CD4-positive, alpha-beta T cell treated with Interleukin-4 for 1 hour (primary cell): ENCODE measurements at places on chromosomes 1 and 21.
A peak's percentile ranks its signal among the peaks of the same experiment; 100 is the strongest.

DNA sequence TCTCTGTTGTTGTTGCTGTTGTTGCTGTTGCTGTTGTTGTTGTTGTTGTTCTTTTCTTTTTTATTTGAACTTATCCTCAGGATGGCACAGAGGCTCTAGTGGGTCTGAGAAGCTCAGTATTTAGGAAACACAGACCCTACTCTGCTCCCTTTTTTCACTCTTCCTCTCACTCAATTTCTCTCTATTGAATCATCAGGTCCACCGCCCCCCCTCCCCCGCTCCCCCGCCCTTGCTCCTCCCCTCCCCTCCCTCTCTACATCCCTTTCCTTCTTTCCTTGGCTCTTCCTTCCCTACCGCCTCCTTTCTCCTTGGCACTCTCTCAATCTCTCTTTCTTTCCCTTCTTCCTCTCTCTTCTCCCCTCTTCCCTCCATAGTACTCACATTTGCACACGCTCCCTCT, 218.5 kb upstream of the ZC3H12A start:
- DNase-seq, result no peak

GRCh38 chr1:1779691-1780597, 1.7 kb upstream of the NADK start:
- DNase-seq, result peak; percentile 78

DNA sequence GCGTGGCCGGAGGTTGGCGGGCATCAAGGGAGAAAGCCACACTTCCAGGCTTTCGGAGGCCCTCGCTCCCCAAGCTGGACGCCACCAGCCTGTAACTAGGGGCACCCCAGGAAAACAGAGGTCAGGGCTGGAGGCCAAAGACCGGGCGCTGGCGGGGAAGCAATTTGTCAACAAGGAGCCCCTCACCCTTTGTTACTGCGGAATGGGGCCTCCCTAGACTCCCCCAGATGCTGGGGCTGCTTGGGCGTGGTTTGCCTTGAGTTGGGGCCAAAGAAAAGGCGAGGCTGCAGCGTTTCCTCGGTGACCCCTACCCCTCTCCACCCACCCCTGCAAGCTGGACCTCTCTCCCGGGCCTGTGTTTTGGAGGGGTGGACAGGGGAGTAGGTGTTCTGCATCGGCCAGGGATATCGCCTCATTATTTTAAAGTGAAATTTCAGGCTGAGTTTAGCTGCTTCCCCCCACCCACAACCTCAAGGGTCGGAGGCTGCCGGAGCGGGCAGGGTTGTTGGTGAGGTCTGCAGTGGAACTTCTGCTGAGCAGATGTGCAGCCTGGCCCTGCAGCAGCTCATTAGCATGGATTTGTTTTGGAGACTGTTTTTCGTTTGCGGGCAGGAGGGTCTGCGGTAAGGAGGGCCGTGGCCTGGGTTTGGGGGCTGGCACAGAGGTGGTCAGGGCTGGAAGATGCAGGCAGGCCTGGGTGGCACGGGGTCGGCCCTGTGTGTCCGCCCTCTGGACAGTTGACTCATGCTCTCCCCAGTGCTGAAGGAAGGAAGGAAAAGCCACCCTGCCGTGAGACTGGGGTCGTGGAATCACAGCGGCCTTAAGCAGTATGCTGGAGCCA, 1.5 kb downstream of the NBL1 start:
- no peak for DNase-seq

DNA sequence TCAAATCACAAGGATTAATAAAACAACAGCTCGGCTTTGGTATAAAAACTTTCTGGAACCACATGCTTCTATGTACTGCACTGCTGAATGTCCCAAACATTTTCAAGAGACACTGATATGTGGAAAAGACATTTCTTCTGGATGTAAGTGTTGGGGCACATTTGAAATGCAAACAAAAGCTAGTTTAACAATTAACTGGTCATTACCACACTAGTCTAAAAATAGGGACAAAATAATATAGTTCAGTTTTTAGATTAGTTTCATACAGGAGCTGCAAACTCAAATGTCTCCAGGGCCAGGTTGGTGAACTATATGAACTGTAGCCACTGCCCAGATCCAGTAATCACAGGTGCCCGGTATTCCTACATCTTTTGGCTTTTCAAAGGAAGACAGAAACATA, 3.2 kb downstream of the IL23R start:
- no peak for DNase-seq

GRCh38 chr21:28687586-28687985, 305.1 kb downstream of the LTN1 start:
- no peak for DNase-seq

DNA sequence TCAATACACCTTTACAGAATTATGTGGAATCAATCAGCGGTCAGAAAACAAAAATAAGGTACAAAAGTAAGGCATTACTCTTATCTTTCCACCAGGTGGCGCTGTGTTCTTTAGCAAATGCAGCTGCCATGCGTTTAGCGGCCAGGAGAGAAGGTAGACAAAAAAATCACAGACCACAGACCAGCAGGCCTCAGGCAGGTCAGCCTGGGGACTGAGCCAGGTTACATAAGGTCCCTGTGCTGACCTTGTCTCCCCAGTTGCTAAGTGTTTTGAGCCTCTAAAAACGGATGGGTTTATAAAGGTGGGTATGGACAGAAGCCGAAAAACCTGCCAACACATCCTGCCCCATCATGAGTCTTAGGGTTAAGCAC, 2.8 kb downstream of the RGS16 start:
- DNase-seq, result peak; percentile 83

DNA sequence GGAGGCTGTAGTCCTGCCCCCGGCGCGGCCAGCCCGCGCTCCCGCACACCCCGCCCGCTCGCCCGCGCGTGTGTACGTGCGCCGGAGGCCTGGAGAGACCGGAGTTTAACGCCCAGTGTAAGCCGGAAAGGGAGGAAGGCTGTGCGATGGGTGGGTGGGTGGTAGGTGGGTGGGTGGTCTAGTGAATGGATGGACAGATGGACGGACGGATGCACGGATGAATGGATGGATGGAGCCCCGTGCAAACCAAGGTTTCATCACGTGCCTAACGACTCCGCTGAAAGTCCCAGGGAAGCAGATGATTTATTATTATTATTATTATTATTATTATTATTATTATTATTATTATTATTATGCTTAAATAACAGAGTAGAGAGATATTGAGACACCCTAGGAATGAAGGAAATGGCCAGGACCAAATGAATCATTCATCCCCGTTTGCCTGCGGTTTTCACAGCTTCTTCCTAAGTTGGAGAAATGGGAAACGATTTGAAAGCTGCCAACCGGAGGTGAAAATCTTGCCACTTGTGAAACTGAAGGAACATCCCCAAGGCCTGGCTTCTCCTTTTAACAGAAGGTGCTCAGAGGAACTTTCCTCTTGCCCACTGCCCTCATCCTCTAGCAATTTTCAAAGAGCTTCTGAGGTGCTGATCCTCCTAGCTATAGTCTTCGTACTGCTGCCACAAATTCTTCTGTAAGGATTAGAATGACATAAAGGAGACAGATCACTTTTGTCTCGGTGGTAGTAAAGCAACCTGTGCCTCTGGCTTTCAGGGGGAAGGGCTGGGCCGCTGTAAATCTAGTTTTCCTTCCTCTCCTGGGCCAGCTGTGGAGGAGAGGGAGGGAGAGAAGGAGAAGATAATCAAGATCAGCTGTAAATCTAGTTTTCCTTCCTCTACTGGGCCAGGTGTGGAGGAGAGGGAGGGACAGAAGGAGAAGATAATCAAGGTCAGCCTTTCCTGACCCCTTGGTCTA, 648 bp upstream of the RGS7 start:
- DNase-seq, result no peak

- peak; percentile 65 for DNase-seq
Measured at GRCh38 chr1:18951416-18951815, 5.1 kb downstream of the IFFO2 start.

- DNase-seq, result no peak
Measured at GRCh38 chr1:89865498-89866382, 44.9 kb downstream of the LRRC8D start.

DNA sequence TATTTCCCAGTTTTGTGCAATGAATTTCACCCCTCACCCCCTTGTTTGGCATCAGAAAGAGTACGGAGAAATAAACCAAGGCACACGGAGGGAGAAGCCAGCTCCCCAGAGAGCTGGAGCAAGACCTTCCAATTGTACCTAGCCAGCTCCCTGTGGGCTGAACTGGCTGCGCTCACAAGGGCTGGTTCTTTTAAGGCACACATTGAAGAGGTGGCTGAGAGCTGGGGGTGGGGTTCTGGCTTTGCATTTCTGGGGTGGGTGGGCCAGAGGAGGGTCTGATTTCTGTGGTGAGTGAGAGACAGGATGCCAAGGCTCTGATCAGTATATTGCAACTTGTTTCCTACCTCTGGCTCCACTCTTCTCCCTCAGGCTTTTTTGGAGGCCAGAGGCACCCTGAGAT, 39.5 kb upstream of the NFASC start:
- no peak for DNase-seq

DNA sequence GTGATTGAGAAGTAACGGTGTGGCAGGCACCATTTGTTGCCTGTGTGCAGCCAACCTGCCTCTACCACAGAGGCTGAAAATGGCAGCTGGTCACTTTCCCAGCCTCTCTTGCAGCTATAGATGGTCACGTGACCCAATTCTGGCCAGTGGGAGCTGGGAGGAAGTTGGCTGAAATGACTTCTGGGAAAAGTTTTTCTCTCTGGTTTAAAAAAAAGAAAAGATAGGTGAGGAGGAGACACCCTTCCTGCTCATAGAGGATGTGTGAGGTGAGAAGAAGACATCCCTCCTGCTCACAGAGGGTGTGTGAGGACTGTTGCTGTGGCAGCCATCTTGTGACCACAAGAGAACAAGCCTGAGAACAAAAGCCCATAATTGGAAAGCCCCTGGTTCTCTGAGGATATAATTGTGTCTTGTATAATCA, 122.8 kb downstream of the SYF2 start:
- DNase-seq, result peak; percentile 59

DNA sequence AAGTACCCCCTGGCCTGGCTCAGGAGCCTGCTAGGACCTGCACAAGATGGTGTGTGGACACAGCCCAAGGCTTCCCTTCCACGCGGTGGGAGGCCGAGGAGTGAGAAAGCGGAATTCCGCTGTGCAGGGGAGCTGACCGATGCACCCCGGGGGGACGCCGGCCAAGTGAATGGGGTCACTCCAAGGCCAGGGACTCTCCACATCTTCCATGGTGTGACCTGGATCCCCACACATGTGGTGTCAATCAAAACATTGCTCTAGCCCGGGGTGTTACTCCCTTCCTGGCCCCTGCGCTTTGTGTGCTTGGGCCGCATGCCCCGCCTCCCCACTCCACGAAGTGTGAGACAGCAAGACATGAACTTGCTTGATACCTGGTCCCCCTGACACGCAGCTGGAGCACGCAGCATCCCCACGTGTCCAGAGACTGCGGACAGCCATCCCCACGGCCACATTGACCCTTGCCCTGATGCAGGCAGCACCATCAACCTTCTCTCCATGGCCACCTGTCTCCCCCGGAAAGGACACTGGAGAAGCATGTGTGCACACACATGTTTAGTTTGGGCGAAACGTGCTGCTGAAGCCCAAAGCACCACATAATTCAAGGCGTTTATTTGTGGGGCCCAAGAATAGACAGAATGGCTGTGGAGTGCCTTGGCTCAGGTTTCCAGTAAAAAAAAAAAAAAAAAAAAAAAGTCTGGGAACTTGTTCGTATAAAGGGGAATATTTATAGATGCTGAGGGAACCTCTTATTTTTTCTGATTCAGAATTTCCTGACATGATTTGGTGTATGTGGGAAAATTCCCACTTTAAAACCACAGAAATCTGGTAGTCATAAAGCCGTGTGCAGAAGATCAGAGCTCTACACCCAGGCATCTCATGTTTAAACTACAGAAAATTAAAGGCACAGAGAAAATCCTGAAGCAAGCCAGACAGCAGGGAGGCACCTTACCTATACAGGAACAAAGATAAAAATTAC, 171.7 kb downstream of the HUNK start:
- DNase-seq, result no peak

DNA sequence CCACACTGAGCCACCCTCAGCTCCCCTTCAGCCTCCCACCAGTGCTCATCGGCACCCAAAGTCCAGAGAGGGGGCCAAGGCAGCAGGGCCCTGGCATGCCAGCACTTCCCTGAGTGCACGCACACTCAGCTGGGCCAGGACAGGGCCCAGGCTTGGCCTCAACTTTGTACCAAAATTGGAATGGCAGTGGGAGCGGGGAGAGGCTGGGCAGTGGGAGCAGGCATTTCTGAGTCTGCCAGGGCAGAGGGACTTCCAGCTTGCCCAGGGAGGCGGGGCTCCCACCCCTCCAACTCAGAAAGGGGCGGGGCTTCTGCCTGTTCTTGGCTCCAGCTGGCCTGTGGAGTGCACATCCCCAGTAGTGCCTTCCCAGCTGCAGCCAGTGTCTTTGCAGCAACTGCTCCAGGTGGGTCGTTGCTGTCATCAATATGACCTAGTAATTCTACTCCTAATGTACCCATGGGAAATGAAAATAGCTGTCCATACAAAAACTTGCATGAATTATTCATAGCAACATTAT, 10.3 kb upstream of the SNX7 start:
- DNase-seq, result no peak

DNA sequence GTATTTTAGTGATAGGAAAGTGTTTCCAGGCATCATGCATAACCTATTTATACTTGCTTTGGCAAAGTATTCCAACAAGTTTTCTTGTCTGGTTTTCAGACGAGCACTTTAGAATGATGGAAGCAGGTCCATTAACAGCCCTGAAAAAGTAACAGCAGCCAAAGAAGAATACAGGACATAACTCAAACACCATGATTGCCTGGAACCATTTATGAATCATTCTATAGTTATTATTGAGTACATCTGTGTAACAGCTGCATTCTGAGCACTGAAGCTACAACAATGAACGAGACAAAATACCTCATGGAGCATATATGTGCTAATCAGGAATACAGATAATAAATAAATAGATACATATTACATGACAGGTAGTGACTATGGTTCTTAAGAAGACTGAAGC, 12.6 kb downstream of the IL10RB start:
- no peak for DNase-seq

GRCh38 chr1:24503059-24503751, 569 bp downstream of the RCAN3 start:
- no peak for DNase-seq

GRCh38 chr21:31537872-31538576, 121.5 kb upstream of the SOD1 start:
- no peak for DNase-seq

- DNase-seq, result peak; percentile 24
Measured at GRCh38 chr1:171841931-171842761, 848 bp downstream of the DNM3 start.

DNA sequence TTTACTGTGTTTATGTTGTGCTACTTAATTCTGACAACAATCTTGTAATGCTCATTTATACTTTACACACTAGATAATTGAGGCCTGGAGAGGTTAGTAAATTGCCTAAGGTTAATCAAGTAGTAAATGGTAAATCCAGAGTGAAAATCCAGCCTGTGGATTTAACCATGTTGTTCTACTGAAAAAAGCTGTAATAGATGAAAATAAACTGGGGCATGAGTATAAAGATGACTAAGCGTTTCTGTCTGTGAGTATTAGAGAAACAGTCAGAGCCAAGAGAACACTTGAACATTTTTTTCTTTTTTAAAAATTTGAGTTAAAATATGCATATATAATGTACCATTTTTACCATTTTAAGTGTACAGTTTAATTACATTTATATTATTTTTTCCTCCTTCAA, 47.9 kb upstream of the LEPR start:
- DNase-seq, result no peak

GRCh38 chr1:43253173-43253572, 16.6 kb upstream of the TMEM125 start:
- no peak for DNase-seq

GRCh38 chr1:21321963-21322680, 31.9 kb upstream of the ECE1 start:
- no peak for DNase-seq
